Germinal center (tissue), 1 donor: ENCODE measurements at places on chromosomes 12 and 14.
A peak's percentile ranks its signal among the peaks of the same experiment; 100 is the strongest.

- DNase-seq = no peak
These were observed 42.2 kb upstream of the CRACR2A start for GRCh38 chr12:3795066-3795465.

- DNase-seq = peak; percentile 61
These were observed 239.1 kb downstream of the SSPN start for GRCh38 chr12:26434299-26435068.

DNA sequence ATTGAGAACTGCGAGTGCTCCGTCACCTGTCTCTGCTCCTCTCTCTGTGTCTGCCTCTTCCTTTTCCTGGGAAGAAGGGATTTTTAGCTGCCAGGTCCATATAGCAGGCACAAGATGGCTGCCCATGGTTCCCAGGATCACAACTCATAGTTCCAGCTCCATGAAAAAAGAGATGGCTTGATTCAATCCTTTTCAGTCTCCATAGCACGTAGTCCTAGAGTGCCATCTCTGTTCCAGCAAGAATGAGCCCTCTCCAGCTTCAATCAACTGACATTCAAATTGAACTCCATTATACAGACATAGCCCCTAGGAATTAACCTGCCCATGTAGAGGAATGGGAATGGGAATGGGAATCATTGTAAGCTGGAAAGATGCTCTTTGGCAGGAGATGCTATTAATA is 34.7 kb upstream of the RTRAF start:
- no peak for DNase-seq

- peak; percentile 32 for DNase-seq
These were observed 4.2 kb downstream of the DENND5B start for GRCh38 chr12:31586728-31587127.

DNA sequence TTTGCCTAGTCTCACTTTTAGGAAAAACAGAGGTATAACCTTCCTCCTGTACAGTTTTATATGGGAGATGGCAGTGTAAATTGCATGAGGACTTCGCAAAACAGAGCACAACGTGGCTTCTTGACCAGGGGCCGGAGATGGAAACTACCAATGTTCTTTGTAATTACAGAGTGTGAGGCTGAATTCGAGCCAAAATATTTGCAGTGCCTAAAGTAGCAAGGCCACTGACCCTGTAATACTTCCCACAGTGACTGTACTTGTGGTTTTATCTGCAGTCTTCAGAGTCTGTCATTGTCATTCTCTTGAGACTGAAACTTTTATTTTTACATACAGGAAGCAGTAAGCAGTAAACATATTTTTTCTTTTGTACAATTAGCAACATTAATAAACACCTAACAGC is 98.9 kb downstream of the RERG start:
- no peak for DNase-seq

GRCh38 chr14:56590535-56590960 is 10.9 kb downstream of the TMEM260 start:
- DNase-seq = no peak

- no peak for DNase-seq
These were observed 36.0 kb downstream of the FBRSL1 start for GRCh38 chr12:132525833-132526455.

DNA sequence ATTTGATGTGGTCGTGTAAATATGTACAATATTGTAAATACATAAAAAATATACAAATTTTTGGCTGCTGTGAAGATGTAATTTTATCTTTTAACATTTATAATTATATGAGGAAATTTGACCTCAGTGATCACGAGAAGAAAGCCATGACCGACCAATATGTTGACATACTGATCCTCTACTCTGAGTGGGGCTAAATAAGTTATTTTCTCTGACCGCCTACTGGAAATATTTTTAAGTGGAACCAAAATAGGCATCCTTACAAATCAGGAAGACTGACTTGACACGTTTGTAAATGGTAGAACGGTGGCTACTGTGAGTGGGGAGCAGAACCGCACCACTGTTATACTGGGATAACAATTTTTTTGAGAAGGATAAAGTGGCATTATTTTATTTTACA is 49.6 kb downstream of the TBK1 start:
- DNase-seq = no peak

DNA sequence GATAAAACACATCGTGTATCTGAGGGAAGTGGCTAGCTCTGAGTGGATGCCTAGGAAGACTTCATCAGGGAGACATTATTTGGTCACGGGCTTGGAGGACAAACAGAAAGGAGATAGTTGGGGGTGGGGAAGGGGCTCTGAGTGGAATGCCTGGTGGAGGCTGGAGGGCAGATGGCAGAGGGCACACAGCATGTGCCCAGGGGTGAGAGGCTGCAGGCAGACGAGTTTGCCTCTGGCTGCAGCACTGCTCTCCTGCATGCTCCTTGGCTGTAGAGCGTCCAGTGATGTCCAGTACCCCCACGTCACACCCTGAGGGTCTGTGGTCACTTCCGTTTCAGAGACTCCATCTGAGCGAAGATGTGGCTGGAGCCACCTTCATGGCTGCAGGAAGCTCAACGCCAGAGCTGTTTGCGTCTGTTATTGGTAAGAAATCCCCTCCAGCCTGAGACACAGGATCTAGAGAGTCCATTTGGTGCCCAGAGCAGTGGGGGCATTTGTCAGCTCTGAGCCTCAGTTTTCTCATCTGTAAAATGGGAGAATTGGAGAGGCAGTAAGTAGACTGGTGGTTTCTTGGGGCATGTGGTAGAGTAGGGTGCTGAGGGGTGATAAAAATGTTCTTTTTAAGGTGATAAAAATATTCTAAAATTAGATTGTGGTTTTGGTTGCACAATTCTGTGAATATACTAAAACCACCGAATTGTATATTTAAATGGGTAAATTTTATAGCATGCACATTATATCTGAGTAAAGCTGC is 71.7 kb upstream of the RIN3 start:
- no peak for DNase-seq

- no peak for DNase-seq
These were observed 202.8 kb downstream of the NUAK1 start for GRCh38 chr12:105935981-105936380.

DNA sequence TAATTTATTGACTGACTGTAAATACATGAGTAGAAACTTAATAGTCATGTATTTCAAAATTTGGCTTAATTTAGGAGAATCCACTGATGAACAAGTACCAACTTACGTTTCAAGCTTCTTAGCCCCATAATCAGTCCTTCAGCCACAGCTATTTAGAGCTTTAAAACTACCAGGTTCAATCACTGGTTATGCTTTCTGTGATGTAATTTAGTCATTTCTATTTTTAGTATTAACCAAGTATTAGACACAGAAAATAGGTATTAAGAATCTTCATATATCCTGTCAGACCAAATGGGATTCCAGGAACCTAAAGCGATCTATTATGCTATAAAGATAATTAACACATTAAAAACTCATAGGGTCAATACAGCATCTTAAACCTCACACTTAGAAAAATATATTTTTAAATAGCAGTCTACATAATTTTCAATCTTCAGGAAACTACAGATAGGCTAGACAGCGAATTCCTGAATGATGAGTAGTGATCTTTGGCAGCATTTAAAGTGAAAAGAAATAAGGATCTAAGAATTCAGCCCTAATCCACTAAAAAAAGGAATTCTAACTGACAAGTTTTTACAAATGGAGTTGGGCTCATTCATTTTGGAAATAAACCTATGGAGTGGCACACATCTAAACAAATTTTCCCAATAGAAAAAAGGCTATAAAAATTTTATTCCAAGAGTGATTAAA is 51.5 kb downstream of the ZC3H14 start:
- no peak for DNase-seq

- no peak for DNase-seq
These were observed 11.5 kb downstream of the FUT8 start for GRCh38 chr14:65423982-65424381.

DNA sequence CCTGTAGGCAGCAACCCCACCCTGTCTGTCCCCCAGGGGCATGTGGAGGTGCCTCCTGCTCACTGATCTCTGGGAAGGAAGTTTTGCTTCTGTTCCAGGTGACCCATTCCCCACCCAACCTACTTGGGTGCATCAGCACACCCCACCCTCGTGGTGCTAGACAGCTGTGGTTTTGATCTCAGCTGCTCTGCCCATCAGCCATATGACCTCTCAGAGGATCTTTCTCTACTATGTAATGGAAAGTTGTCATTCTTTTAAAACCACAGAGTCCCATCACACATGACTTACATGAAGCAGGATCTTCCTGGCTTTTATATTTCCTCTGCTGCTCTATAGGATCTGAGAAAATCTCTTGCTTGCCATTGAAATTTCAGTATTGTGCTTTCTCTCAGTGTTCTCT is 13.5 kb upstream of the KRT82 start:
- DNase-seq = no peak

GRCh38 chr12:91138337-91138920 is 27.1 kb upstream of the LUM start:
- no peak for DNase-seq

GRCh38 chr14:69772082-69773017 is 5.4 kb downstream of the SRSF5 start:
- DNase-seq = no peak

DNA sequence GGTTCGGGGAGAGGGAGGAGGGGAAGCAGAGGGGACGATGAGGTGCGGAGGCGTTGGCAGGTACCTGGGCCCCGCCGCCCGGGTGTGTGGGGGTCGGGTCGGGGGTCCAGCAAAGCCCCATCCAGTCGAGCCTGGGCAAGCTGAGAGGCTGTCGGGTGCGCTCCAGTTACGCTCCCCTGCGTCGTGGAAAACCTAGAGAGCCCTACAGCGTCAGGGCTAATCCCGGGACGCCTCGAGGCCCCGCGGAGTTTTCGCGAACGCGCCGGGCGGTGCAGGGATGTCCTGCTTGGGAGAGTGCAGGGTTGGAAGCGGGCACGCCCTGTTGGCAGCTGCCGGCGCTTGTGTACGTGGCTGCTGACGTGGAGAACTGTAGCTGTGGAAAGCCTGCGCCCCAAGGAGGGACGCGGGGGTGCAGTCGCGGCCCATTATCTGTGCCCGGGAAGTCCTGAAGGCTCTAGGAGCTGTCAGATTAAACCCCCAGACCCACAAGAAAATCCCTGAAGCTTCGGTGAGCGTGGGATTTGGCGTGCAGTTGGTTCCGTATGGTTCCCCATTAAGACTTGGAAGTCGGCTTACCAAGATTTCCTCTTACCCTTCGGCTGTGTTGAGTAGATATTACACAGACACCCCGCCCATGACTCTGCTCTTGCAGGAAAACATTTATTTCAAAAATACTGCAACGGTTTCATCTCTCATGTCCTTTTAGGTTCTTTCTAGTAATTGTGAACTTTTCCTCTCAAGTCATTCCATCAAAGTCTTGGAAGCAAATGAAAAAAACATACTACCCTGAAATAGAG is 11.3 kb upstream of the SLC38A2 start:
- peak; percentile 11 for DNase-seq

DNA sequence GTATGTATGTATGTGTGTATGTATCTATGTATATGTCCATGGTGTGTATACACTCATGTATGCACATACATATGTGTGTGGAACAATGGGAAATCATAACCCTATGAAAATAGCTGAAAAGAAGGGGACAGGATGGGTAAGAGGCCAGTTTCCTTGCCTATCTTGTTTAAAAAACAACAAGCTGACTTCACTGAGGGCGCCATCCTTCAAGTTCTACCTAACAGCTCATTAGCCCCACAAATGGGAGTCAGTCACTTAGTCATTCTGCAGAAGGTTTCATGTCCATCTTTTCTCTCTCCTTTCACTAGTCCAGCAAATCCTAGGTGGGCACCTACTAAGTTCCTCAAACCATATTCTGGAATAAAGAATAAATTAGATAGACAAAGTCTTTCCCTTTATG is 14.7 kb downstream of the STON2 start:
- no peak for DNase-seq

- DNase-seq = no peak
These were observed 12.4 kb upstream of the NRXN3 start for GRCh38 chr14:78157494-78158437.

DNA sequence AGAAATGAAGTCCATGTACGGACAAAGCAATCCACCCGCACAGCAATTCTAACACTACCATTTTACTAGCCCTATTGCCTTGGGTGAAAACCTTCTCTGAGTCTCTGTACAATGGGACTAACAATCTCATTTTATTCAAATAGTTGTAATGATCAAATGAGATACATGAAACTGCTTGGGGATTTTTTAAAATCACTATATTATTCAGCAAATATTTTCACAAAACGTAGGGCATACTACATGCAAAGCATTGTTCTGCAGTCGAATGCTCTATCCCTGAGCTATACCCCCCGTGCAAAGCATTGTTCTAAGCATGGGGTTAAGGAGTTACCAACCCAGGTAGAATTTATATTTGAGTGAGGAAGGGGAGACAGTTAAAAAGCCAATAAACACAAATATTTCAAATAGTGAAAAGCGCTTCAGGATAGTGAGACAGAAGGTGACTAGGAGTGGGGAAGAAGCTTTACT is 554 bp upstream of the ATF7 start:
- DNase-seq = no peak

GRCh38 chr14:25868521-25869314 is 729.1 kb downstream of the NOVA1 start:
- DNase-seq = no peak

DNA sequence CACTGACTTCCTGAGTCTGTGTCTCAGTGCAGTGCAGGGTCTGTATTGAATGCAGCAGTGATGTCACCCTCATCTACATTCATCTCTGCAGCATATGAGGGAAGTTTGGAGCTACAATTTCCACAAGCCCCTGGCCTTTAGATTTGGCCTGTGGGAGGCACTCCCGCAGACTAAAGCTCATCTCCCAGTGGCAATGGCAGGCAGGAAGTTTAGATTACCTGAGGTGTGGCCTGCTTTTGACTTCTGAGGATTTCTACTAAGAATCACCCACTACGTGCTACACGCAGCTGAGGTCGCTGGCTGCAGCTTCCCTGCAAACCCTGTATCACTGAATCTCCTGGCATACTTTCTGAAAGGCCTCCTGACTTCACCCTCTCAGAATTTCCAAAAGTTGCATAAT is 202.2 kb upstream of the PRKD1 start:
- DNase-seq = no peak
